ENCODE measurements at places on chromosomes 16 and 17. TPM values are rescaled to one million over a fixed set of nuclear protein-coding genes. Genes with fewer than 3 reads are reported as not detected.

Gene MT1A
- 2.3 TPM for total RNA-seq

Gene CLDN7
- 0.90 TPM for total RNA-seq

Gene SHISA9
- 0.14 TPM for total RNA-seq

Gene KRTAP17-1
- total RNA-seq = not detected

Gene PPP1R27
- not detected for total RNA-seq

Gene TSNAXIP1
- total RNA-seq = 0.15 TPM

Gene FLII
- 353 TPM for total RNA-seq

Gene PFN1
- 376 TPM for total RNA-seq

Gene CSH1
- total RNA-seq = not detected

Gene KRT23
- not detected for total RNA-seq

Gene AARS1
- total RNA-seq = 54.3 TPM

Gene MT3
- 6.6 TPM for total RNA-seq

Gene FOXL1
- total RNA-seq = 0.40 TPM

All from heart right ventricle (tissue), 16 donors.